ENCODE measurements at places on chromosomes 2 and 18.

GRCh38 chr18:25288340-25288938 lies 63.5 kb downstream of the ZNF521 start:
- DNase-seq: no peak

- DNase-seq: peak; percentile 65
Measured at GRCh38 chr2:102826904-102827303, 65.1 kb downstream of the TMEM182 start.

- DNase-seq: no peak
Measured at GRCh38 chr2:29014811-29015421, 33.8 kb downstream of the TOGARAM2 start.

DNA sequence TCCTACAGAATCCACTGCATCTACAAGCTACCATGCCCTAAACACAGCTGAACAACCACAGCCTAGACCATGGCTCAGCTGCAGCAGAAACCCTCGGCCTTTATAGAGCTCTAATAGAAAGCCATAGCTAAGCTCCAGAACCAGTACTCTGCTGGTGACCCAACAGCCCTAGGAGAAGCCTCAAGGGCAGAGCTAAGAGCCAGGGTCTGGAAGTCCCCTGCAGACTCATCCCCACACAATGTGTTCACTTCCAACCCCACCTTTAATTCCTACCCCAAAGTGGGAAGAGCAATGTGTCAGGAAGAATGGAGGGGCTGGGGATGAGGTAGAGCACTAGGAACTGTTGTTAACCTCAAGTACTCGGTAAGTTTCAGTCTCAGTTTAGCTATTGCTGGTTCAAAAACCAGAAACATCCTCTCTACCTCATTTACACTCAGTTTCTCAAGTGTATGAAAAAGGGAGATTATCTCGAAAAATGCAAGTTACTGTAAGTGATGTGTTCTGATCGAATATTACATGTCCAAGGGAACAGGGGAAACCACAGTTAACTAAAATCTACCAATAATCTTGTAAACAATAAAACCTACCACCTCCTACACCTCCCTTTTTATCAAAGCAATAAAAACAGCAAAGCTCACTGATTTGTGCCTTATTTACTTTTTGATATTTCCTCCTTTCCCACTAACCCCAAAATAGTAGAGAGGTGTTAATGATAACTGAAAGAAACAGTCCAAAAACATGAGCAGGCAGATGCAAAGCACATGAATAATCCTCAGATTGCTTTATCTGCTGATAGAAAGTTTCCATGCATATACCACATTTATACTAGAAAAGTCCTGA lies 36.2 kb downstream of the THADA start:
- DNase-seq: no peak

- no peak for DNase-seq
Measured at GRCh38 chr2:109607766-109608165, 6.0 kb downstream of the SEPTIN10 start.

DNA sequence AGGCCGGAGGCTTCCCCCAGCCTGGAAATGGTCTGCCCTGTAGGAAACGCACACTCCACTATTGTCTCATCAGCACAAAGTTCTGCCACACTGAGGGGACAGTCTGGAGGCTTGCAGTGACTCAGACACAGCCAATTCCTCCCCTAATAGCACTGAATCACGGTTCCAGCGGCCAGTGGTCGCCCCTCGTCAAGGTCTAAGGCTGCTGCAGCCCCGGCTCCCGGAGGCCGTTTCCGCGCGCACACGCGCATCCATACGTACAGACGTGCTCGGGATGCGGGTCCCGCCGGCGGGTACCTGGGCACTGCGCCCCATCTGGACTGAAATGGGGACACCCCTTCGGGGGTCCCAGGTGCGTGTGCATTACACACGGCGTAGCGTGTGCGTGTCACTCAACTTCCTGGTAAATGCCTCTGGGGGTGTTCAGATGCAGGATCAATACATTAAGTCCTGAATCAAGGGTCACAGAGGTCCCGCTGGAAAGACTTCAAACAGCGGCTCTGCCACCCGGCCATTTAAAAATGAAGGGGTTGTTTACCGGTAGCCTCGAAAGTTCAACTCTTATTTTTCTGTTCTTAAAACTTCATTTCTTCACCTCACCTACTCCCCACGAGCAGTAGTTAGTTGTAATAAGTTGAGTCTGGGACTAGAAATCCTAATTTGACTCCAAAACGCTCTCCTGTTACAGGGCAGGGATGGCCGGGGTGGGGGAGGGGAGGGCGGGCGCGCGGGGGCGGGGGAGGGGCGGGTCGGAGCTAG lies 572 bp upstream of the ZNF516 start:
- DNase-seq: no peak

DNA sequence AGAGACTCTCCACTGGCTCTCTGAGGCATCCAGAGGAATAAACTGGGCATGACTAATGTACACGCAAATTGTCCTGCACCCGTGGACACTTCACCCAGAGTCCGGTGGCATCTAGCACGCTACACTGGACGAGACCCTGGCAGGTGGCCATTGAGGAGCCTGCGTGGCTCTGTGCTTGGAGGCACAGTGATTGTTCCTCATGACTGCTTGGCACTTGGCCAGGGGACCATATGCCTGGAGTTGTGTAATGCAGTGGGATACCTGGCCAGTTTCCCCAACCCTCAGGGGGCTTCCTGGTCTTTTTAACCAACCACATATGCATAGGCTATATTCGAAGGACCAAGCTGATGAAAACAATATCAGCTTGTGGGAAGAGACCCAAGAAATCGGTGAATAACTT lies 66.6 kb downstream of the MTCL1 start:
- no peak for DNase-seq

- no peak for DNase-seq
Measured at GRCh38 chr2:211401328-211401727, 844.9 kb downstream of the CPS1 start.
